ENCODE measurements at places on chromosomes 7 and 10.
A peak's percentile ranks its signal among the peaks of the same experiment; 100 is the strongest.

DNA sequence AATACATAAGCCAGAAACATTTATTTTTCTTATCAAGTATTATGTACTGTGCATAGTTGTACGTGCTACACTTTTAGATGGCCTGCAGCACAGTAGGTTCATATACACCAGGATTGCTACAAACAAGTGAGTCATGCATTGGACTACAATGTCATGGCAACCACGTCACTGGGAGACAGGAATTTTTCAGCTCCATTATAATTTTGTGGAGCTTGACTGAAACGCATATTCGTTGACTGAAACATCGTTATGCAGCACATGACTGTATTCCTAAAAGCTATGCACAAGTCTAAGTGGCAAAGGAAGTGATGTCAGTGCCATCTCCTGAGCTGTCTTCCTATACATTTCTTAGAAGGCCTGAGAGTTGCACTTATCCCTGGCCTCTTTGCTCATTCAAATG, 871.8 kb downstream of the IPMK start:
- no peak for DNase-seq

GRCh38 chr7:47792521-47793121, 155.6 kb downstream of the PKD1L1 start:
- DNase-seq = peak; percentile 59

- no peak for DNase-seq
Observed at GRCh38 chr10:120314442-120314841, 142.6 kb upstream of the PLPP4 start.

DNA sequence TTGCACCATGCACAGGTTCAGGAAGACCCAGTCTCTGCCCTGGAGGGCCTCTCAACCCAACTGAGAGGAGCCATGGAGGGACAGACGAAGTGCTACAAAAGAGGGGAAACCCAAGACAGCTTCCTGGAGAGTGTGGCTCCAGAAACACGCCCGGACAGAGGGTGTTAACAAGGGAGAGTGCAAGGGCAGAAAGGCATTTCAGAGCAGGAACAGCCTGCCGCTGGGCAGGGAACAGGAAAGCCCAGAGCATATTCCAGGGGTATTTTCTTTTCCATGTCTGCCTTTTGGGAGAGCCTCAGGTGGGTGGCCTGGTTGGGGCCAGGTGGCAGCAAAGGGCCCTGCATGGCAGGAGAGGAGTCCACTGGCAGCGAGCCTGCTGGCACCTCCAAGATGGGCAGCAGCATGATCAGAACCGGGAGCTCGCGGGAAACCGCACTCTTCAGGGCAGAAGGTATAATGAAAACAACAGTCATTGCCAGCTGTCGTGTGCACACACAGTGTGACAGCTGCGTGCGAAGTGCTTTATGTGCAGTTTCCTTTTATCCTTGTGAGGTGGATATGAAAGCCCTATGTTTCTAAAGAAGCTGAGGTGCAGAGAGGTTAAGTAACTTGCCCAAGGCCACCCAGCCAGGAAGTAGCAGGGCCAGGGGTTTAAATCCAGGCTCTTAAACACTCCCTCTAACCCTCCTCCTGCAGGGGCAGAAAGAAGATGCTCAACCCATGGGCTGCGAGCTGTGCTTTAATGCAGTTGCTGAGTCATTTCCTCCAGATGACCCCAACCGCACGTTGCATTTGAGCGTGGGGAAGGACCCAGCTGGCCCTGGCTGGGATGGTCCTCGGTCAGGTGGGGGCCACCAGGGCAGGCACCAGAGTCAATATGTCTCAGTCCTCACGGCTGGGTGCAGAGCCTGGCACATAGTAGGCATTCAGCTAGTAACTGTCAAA, 128.6 kb downstream of the OAT start:
- peak; percentile 40 for DNase-seq

DNA sequence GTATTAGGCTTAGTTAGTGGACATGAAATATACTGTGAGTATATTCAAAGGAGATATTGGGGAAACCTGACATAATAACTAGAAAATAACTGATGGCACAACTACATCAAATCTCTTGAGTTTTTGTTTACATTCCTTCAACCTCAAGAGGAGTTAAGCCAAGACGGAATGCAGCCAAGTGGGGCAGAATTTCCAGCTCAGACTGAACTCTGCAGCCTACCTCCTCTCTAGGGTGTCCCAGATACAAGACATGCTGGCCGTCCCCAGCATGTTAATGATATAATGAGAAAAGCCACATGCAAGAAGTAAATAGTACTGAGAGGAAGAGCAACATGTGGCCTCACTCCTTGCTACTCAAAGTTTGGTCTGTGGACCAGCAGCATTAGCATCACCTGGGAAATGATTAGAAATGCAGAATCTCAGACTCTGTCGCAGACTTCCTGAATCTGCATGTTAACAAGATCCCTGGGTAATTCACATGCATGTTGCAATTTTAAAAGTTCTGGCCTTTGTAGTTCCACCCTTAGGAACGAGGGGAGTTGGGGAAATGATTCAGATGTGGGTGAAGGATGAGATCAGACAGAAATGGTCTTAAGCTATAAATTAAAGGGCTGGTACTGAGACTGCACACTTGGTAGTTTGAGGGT, 118.4 kb upstream of the CACUL1 start:
- DNase-seq = peak; percentile 56

DNA sequence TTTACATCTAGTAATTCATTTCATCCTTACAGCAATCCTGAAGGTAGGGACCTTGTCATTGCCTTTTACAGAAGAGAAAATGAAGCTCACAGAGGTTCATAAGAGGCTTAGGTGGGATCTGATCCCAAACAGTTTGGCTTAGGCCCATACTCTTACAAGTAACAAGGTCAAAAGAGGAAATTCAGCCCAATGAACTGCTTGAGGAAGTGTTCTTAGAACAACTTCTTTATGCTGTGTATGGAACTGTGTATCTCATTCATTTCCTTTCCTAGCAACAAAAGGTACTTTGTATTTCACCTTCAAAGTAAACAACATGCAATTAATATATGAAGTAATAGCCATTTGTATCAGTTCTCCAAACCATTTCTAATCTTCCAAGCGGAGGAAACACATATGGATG, 79.3 kb downstream of the AVL9 start:
- no peak for DNase-seq

DNA sequence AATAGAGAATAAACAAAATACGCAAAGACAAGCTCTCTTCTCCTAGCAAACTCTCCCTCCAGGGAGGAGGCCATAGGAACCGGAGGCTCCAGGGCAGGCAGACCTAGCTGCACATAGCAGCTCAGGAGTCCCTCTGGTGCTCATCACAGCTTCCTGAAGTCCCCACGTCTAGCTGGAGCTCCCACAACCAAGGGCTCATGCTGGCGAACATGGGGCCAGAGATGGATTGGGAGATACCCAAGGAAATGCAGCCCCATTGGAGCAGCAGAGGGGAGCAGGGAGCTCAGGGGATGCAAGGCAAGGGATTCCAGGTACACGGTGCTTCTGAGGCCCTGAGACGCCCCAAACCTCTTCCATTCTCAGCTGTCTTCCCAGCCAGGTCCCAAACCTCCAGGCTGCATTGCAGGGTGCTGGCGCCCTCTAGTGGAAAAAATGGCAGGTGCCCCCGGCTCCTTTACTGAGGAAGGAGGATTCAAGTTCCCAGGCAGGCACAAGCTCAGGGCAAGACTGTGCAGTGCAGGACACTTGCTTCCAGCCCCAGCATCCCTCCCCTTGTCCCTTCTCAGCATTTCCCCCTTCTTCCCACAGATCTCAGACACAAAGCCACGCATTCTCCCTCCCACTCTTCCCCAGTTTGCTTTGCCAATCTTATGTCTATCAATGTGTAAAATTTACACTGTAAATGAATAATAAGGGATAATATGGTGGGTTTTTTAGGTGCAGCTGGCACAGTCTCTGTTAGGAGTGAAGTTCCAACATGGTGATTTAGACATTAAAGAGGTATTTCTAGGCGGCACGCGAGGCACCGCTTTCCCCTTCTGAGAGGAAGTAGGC, 46.2 kb downstream of the GPAM start:
- DNase-seq = peak; percentile 69

DNA sequence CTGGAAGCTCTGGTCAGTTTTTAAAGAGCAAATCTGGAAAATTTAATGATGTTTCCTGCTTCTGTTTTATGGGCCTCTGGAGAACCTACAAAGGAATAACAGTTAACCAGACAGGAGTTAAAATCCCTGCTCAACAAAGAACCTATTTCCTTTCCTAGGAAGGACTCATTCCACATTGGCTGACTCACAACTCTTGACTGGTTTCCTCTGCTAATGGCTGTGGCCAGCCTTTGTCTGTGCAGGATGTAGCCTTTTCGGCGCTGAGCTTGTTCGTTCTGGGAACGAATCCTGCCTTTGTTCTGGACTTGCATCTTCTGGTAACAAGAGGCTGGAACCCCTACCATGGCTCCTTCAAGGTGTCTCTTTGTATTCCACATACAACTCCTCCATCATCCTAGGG, 112.8 kb upstream of the PDCD4 start:
- DNase-seq = peak; percentile 66

GRCh38 chr10:64206409-64206808, 685.2 kb downstream of the REEP3 start:
- no peak for DNase-seq
